EL (cell line): ENCODE measurements at places on chromosomes 1 and 21.
A peak's percentile ranks its signal among the peaks of the same experiment; 100 is the strongest.

DNA sequence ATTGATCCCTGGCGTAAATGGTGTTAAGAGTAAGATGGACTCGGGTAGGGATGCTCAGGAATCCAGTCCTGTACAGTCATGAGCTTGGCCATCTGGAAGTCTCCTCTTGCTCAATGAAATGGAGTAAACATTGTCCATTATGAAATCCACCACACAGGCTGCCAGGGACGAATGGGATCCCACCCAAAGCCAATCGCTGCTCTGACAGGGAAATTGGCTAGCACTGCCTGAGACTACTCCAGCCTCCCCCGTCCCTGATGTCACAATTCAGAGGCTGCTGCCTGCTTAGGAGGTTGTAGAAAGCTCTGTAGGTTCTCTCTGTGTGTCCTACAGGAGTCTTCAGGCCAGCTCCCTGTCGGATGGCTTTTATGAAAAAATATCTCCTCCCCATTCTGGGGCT lies at the start of gene HSD11B1:
HSD11B1 (plus strand) TSS at position 263 of the 400 bp plus-strand sequence; CDS start at position 360, 97 bp downstream.
- DNase-seq, result peak; percentile 38

DNA sequence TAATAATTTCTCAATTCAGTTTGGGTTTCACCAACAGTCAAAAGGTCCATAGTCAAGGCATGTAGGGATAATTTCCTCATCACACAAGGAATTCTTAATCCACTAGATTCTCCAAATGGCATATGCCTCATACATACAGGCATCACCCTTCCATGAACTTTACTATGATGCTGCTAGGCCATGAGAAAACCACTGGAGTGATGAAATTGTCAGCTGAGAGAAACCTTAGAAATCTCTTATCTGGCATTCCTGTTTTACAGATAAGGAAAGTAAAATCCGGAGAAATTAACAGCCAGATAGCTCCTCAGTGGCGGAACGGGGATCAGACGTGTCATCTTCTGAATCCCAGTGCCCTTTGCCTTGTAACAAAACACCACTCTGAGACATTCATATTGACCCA lies 274.4 kb downstream of the NTNG1 start:
- DNase-seq, result no peak

- DNase-seq, result no peak
These were observed 2.5 kb downstream of the MX2 start for GRCh38 chr21:41364308-41364707.

DNA sequence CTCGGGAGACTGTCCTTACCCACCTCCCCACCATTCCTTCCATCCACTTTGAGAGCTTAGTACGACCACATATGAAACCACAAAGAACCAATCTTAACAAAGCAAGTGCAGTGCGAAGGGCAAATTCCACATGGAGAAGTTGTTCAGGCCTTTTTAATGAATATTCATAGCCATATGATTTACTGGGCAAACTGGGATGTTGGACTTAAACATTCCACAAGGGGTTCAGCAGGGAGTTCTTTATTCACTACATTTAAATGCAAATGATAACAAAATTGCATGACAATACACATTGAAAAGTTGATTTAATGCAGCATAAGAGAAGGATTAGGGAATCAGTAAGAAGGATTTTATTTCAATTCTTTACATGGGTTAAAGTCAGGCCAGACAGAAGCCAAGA lies 14.7 kb downstream of the NMNAT2 start:
- DNase-seq, result no peak

DNA sequence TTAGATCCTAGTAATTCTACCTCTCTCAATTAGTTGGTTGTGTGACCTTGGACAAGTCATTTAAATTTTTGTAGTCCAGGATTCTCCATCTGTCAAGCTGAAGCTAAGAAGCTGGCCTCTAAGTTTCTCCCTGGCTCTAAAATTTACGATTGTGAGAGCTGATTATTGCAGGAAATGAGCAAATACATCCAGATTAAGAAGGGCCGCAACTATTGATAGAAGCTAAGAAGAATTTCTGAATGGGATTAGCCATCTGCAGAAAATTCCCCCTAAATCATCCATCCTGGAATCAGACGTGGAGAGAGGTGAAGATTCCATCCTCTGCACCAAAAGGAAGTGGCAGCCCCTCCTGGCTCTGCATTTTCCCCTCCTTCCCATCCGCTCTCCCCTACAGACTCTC lies 55.0 kb downstream of the HIVEP3 start:
- DNase-seq, result no peak

GRCh38 chr1:39453603-39454002 lies 37.8 kb upstream of the BMP8A start:
- DNase-seq, result no peak

DNA sequence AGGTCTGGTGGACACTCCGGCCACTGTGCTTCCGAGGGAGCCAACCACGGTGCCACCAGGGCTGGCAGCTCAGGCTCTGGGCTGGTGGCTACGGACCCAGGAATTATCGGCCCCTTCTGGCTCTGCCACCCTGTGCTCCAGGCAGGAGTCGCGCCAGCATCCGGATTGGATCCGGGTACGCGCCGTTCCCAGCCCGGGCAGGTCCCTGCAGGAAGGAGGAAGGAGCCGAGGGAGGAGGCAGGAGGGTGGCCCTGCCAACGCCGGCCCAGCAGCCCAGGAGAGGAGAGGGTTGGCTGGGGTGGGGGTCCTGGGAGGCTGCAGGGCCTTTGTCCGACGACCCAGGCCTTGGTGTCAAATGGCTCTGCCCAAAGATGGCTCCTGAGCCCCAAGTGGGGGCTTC lies 160.5 kb downstream of the CASZ1 start:
- no peak for DNase-seq

- DNase-seq, result no peak
These were observed 374.9 kb downstream of the DSCAM start for GRCh38 chr21:40472013-40472412.

- no peak for DNase-seq
These were observed 48.3 kb downstream of the SEC16B start for GRCh38 chr1:177921590-177921989.

GRCh38 chr1:31273619-31274018 lies 23.0 kb downstream of the SNRNP40 start:
- DNase-seq, result no peak

GRCh38 chr1:14522926-14523241 lies 75.6 kb upstream of the KAZN start:
- peak; percentile 21 for DNase-seq

- DNase-seq, result no peak
These were observed 177.0 kb downstream of the EIF4G3 start for GRCh38 chr1:20999525-21000244.

DNA sequence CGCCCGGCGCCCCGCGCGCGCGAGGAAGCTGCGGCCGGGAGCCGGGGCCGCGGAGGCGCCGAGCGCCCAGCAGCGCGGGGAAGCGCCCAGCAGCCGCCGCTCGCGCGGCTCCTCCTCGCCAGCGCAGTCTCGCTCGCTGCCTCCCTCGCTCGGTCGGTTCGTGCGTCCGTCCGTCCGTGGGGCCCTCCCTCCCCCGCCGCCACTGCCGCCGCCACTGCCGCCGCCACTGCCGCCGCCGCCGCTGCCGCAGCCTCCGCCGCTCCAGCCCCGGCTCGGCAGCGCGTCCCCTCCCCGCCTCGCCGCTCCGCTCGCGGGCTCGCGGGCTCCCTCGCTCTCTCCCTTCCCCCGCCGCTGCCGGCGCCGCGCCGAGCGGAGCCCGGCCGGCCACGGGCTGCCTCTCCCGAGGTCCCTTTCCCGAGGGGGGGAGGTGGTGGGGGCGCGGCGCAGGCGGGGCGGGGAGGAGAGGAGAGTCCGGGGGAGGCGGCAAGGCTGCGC lies at the start of gene KCND3:
KCND3 (minus strand) TSS at position 138 of the 495 bp plus-strand sequence.
- peak; percentile 13 for DNase-seq

DNA sequence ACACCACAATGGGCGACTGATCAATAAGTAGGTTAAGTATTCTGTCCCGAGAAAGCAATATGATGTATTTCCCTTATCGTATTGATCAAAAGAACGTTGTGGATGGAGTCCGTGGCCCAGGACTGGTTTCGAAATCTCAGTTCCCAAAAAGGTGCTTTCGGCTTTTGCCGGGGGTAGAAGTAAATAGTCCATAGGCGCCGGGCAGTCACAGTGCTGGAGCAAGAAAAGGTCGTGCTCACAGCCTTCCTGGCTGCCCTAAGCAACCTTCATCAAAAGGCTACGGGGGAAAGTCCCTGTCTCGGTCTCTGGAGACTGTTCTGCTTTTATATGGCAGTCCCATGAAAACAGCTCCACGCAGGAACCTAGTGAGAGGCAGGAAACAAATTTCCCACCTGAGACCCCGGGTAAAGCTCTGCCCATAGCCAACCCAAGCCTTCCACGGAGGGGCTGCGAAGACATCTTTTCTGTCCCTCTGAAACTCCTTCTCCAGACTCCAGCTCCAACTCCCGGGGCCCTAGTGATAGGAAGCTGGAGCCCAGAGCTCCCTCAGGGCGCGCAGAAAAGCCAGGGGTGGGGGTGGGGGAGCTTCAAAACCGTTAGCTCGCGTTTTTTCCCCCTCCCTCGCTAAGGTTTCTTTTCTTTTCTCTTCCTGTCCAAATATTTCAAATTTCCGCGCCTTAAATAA lies 7.0 kb downstream of the CDKN2C start:
- peak; percentile 76 for DNase-seq

GRCh38 chr1:6897138-6897537 lies 111.9 kb downstream of the CAMTA1 start:
- no peak for DNase-seq

GRCh38 chr21:16427587-16428087 lies 697.9 kb downstream of the USP25 start:
- DNase-seq, result no peak

- peak; percentile 90 for DNase-seq
These were observed 32.9 kb downstream of the JAK1 start for GRCh38 chr1:64933296-64934070.

- no peak for DNase-seq
These were observed 19.1 kb downstream of the PDIK1L start for GRCh38 chr1:26130695-26131094.

DNA sequence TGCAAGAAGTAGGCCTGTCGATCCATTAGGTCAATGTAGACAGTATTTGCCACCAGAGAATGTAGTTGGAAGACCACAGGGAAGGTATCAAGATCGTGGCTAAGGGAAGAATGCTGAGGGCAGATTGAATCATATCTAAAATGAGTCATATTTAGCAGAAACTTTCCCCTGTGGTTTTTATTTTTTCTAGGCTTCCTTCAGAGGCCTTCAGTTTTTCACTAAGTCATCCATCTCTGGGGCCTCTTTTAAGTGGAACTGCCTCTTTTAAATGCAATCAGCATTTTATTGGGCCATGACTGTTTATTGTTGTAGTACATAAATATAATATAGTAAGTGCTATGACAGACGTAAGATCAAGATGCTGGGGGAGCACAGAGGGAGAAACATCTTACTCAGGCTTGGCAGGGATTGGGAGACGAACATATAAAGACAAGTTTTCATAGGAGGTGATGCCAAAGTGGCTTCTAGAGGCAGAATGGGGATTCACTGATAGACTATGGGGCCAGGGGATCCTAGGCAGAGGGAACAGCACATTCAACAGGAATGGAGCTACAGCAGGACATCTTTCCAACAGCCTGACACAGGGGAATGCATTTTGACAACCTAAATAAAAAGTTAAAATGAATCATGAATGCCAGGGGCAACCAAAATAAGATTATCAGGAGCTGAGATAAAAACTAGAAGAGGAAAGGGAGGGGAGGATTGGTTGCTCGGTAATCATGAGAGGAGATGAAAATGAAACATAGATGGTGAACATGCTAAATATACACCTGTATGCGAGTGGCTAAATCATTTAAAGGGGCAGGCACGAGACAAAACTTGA lies 20.1 kb downstream of the UBE2U start:
- DNase-seq, result peak; percentile 92

DNA sequence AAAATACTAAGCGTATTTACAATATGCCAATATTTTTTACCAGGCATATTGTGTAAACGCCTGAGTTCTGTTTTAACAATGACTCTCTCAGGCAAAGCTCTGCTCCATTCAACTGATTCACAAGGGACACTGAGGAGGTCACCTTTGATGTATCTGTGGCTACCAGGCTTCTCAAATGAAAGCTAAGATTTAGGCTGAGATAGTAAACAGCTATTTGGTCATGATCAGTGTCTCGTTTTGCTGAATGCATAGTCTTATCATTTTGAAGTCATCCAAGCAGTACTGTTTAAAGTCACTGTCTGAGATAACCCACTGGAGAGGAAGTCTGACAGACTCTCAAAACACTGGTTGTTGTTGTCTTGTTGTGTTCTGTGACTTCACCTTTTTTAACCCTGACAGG lies 13.7 kb upstream of the PLPPR5 start:
- DNase-seq, result no peak

GRCh38 chr1:70675737-70676156 lies 264.7 kb downstream of the CTH start:
- no peak for DNase-seq

DNA sequence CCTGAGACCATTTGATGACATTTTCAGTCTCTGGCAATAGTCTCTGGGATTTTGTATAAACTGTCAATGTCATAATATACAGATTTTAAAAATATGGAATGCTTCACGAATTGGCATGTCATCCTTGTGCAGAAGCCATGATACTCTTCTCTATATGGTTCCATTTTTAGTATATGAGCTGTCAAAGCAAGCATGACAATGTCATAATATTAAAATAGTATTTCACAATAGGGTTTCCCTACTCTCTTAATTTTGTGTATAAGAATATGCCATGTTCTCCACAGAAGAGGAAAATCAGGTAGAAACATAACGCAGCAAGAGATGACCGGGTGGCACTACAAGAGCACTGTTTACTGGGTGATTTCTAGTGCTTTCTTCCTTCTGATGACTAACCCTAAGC lies 8.3 kb upstream of the DIPK1A start:
- no peak for DNase-seq

- no peak for DNase-seq
These were observed 277.2 kb upstream of the GJB5 start for GRCh38 chr1:34477632-34478141.

GRCh38 chr1:37441490-37441889 lies 32.9 kb upstream of the ZC3H12A start:
- DNase-seq, result no peak

DNA sequence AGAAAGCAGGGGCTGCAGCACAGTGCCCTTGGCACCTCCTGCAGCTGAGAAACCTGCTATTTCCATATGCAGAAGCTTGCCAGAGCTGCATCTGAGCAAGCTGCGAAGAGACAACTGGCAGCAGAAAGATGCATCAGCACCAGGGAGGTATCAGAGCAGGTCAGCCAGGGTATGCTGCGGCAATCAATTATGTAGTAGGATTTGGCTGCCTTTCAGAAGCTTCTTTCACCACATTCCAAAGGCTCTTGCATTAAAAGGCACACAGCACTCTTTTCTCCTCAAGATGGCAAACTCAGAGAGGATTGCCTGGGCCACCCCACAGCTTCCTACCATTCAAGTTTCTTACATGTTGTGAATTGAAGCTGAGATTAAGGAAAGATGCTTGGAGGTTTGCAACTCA lies 47.6 kb upstream of the RAP1A start:
- peak; percentile 82 for DNase-seq

- no peak for DNase-seq
These were observed 8.6 kb upstream of the COL6A2 start for GRCh38 chr21:46089285-46089684.
